ENCODE measurements at places on chromosomes 12 and 14.
A peak's percentile ranks its signal among the peaks of the same experiment; 100 is the strongest.

- DNase-seq, result no peak
These were observed 144.0 kb downstream of the ADAMTS20 start for GRCh38 chr12:43407816-43408645.

DNA sequence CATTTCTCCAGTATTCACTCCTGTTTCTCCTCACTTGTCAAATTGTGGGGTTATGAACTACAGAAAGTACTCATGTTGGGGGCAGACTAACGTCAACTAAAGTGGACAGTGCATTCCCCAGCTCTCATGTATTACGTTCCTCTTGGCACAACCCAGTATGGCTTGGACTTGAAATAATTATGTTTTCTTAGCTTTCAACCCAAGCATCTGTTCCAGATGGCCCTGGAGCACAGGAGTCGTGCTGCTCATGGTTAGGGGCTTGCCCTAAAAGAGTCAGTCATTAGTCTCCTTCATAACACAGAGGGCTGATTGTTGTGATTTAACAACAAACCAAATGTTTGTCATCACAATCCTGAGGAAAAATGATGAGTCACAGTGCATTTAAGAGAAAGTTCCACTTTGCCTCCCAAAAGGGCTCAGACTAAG, 154.4 kb downstream of the RPAP3 start:
- DNase-seq, result no peak

GRCh38 chr12:60529723-60530122, 933.9 kb downstream of the SLC16A7 start:
- no peak for DNase-seq

- no peak for DNase-seq
These were observed 7.0 kb downstream of the POU6F1 start for GRCh38 chr12:51210690-51211395.

- peak; percentile 87 for DNase-seq
These were observed 33.2 kb downstream of the WBP11 start for GRCh38 chr12:14769969-14770495.

DNA sequence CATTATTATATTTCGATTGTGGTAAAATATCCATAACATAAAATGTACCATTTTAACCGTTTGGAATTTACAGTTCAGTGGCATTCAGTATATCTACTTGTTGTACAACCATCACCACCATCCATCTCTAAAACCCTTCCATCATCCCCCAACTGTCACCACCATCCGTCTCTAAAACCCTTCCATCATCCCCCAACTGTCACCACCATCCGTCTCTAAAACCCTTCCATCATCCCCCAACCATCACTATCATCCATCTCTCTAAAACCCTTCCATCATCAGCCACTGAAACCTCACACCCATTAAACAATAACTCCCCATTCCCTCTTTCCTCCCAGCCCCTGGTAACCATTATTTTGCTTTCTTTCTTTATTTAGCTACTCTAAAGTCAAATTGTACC, 144.2 kb upstream of the EEA1 start:
- DNase-seq, result no peak
